CD8-positive, alpha-beta memory T cell (primary cell): ENCODE measurements at places on chromosomes 7 and 10.

GRCh38 chr10:61961278-61961677 lies 59.8 kb downstream of the ARID5B start:
- peak; percentile 7 for DNase-seq
- no peak overlapping the region for H3K27ac ChIP-seq
- no peak overlapping the region for H3K4me3 ChIP-seq
- peaks cover 17% of the 10 kb centered on the region for H3K4me1 ChIP-seq
- no peaks in the 10 kb centered on the region for H3K27me3 ChIP-seq
- no peaks in the 10 kb centered on the region for H3K36me3 ChIP-seq

DNA sequence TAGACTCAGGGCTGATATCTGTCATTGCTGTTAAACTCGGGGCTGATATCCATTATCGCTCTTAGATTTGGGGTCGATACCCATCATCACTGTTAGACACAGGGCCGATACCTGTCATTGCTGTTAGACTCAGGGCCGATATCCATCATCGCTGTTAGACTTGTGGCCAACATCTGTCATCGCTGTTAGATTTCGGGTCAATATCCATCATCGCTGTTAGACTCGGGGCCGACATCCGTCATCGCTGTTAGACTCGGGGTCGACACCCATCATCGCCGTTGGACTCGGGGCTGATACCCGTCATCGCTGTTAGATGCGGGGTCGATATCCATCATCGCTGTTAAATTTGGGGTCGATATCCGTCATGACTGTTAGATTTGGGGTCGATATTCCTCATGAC lies 54.8 kb downstream of the BEND7 start:
- no peak overlapping the region for H3K4me3 ChIP-seq
- no peaks in the 10 kb centered on the region for H3K4me1 ChIP-seq
- no peak for DNase-seq
- no peaks in the 10 kb centered on the region for H3K36me3 ChIP-seq
- H3K27me3 ChIP-seq = no peaks in the 10 kb centered on the region
- H3K27ac ChIP-seq = no peak overlapping the region

DNA sequence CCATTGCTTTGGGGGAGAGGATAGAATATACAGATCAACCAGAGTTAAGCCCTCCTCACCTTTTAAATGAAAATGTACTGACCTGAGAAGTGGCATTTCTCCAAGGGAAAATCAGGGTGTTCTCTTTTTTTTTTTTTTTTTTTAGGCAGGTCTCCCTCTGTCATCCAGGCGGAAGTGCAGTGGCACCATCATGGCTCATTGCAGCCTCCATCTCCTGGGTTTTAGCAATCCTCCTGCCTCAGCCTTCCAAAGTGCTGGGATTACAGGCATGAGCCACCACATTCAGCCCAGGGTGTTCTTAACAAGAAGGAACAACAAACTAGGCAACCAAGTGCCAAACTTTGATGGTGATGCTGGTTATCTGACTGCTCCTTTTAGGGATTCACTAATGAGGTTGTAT lies 111.0 kb downstream of the SVOPL start:
- H3K4me1 ChIP-seq = no peaks in the 10 kb centered on the region
- no peaks in the 10 kb centered on the region for H3K27me3 ChIP-seq
- no peak for DNase-seq
- no peak overlapping the region for H3K27ac ChIP-seq
- H3K4me3 ChIP-seq = no peak overlapping the region

GRCh38 chr7:25795824-25796235 lies 356.2 kb upstream of the NFE2L3 start:
- H3K4me3 ChIP-seq = no peak overlapping the region
- no peaks in the 10 kb centered on the region for H3K27me3 ChIP-seq
- H3K27ac ChIP-seq = no peak overlapping the region
- DNase-seq = no peak
- H3K36me3 ChIP-seq = no peaks in the 10 kb centered on the region

DNA sequence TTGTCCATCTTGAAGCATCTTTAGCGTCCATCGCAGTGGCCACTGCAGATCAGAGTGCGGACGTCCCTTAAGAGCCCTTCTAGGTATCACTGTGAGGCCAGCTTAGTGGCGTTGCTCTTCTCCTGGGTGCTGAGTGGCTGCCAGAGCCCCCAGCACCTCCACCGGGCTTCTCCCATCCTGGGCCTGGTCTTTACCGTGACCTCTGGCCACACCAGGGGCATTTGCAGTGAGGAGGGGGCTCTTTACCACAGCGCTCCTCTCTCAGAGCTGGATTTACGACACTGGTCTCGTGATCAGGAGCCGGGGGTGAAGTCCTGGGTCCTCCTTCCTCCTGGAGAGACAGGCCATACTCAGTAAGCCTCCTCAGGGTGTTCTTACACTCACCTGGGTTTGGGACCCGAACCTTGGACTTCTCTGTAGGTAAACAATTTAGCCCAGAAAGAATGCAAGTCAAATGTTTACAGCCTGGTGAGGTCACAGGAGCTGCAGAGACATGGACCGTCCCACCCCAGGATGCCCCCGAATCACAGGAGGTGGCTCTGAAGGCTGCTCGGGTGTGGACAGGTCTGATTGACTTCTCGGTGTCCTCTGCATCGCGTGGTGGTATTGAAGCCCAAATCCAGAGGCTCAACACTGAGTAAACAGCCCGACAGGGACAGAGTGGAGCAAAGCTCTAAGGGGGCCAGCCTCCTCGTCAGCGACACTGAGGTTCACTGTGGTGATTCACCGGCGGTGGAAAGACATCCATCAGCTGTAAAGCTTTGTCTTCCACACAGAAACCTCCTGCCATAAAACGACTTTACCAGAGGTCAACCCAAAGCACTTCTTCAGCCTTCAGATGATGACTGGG lies 33.0 kb downstream of the JAKMIP3 start:
- DNase-seq = no peak
- no peak overlapping the region for H3K27ac ChIP-seq
- no peaks in the 10 kb centered on the region for H3K4me1 ChIP-seq
- peaks cover 4% of the 10 kb centered on the region for H3K27me3 ChIP-seq
- H3K36me3 ChIP-seq = no peaks in the 10 kb centered on the region

DNA sequence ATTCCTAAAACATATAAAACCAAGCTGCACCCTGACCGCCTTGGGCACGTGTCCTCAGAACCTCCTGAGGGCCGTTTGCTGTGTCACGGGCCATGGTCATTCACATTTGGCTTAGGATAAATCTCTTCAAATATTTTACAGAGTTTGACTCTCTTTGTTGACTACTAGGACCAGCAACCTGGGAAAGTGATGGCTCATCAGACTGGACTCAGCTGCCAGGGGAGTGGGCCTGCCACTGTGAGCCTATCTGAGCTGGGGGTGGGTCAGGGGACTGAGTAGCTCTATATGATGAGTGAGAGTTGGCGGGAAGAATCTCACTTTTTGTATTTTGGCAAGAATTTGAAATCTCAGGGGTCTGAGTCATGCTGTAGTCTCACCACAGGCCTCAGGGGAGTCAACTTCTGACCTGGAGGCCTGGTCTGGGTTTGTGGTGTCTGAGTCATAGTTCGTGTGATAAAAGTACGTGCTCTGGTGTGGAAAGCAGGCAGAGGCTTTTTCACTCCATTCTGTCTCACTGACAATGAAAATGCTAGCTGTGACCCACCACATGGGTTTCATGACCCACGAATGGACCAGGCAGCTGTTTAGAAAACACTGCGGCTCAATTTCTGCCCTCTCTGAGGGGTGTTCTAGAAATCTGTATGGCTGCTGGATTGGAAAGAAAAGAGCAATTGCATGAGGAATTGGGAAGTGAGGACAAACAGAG lies 4.2 kb upstream of the UPP1 start:
- peak; percentile 45 for DNase-seq
- H3K4me1 ChIP-seq = peaks cover 58% of the 10 kb centered on the region

DNA sequence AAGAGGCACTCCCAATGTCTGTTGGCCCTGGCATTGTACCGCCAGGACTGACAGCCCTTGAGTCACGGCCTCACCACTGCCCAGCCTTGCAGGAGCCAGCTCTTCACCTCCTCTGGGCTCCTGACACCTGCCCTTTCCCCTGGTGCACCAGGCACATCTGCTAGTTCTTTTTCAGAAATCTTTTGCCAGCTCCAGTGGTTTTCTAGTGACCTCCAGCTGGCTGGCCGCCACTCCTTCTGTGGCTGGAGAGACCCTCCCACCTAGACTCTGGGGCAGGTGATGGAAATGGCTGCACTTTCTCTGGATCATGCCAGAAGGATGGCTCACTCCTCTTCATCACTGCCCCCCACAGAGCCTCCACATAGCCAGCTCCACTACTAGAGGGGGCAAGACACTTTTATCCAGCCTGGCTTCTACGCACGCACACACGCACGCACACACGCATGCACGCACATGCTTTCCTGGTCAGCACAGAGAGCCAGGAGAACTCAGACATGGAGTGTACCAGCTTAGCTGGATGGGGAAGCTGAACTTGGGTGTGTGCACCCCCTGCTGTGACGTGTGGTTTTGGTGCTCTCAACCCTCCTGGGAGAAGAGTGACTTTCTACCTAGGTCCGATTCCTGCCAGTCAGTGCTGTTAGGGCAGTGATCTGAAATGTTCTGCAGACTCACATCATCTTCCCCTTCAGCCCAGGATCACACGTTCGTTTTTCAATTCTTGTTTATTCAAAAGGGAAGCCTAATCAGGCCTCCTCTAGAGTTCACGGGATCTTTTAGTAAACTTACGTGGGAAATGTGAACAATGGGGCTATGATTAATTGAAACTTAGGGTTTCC lies 222.0 kb downstream of the PRPF18 start:
- H3K36me3 ChIP-seq = no peaks in the 10 kb centered on the region
- H3K27ac ChIP-seq = no peak overlapping the region
- no peak overlapping the region for H3K4me3 ChIP-seq

- H3K36me3 ChIP-seq = no peaks in the 10 kb centered on the region
- no peaks in the 10 kb centered on the region for H3K4me1 ChIP-seq
- DNase-seq = no peak
- no peak overlapping the region for H3K4me3 ChIP-seq
Measured at GRCh38 chr10:76522547-76522946, 1091.1 kb downstream of the LRMDA start.

DNA sequence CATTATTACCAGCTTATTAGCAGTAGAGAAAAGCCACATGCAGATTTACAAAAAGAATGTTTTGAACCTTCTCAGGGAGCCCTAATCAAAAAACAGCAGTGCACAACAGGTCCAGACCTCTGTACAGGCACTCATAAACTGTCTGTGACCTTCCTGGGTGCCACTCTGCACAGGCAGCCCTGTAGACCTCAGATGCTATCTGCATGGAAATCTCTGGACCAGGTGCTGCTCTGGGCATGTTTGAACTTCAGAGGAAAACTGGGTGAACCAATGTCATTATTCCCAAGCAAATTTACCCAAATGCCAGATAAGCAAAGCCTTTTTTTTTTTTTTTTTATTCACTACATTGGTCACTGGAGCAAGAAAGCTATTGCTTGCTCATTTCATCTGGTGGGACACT lies 104.2 kb downstream of the NPY start:
- no peak for DNase-seq
- no peak overlapping the region for H3K27ac ChIP-seq
- H3K27me3 ChIP-seq = peaks cover 3% of the 10 kb centered on the region
- no peaks in the 10 kb centered on the region for H3K36me3 ChIP-seq
- H3K4me1 ChIP-seq = no peaks in the 10 kb centered on the region

GRCh38 chr7:117249696-117250095 lies 73.2 kb downstream of the WNT2 start:
- H3K4me1 ChIP-seq = no peaks in the 10 kb centered on the region
- H3K4me3 ChIP-seq = no peak overlapping the region
- H3K36me3 ChIP-seq = no peaks in the 10 kb centered on the region
- no peak overlapping the region for H3K27ac ChIP-seq
- no peaks in the 10 kb centered on the region for H3K27me3 ChIP-seq

GRCh38 chr7:96004578-96004977 lies 232.2 kb downstream of the DYNC1I1 start:
- no peak overlapping the region for H3K4me3 ChIP-seq
- no peaks in the 10 kb centered on the region for H3K27me3 ChIP-seq
- no peak for DNase-seq
- no peaks in the 10 kb centered on the region for H3K36me3 ChIP-seq
- H3K27ac ChIP-seq = no peak overlapping the region

- no peaks in the 10 kb centered on the region for H3K27me3 ChIP-seq
- H3K36me3 ChIP-seq = no peaks in the 10 kb centered on the region
- no peak overlapping the region for H3K27ac ChIP-seq
- H3K4me1 ChIP-seq = peaks cover 13% of the 10 kb centered on the region
- no peak for DNase-seq
- H3K4me3 ChIP-seq = no peak overlapping the region
Measured at GRCh38 chr7:77226357-77226839, 26.8 kb upstream of the FGL2 start.

DNA sequence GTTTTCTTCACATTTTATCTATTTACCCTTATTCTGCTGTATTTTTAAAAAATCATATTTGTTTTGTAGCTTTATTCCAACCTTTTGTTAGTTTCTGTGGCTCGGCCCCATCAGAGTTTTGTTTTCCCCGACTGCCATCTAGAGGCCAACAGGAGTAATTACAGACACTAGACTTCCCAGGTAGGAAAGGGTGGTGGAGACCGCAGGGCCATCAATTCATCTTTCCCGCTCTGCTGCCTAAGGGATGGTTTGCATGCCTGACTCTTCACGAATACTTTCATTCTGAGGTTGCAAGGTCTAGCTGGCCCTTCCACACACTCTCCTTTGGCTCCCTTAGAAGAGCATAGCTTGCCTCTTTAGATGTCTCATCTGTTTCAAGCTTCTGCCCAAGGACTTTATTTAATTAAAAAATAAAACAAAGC lies 38.3 kb downstream of the LYZL2 start:
- no peak overlapping the region for H3K4me3 ChIP-seq
- no peak overlapping the region for H3K27ac ChIP-seq
- no peaks in the 10 kb centered on the region for H3K36me3 ChIP-seq
- DNase-seq = peak; percentile 54
- H3K27me3 ChIP-seq = no peaks in the 10 kb centered on the region
- no peaks in the 10 kb centered on the region for H3K4me1 ChIP-seq

DNA sequence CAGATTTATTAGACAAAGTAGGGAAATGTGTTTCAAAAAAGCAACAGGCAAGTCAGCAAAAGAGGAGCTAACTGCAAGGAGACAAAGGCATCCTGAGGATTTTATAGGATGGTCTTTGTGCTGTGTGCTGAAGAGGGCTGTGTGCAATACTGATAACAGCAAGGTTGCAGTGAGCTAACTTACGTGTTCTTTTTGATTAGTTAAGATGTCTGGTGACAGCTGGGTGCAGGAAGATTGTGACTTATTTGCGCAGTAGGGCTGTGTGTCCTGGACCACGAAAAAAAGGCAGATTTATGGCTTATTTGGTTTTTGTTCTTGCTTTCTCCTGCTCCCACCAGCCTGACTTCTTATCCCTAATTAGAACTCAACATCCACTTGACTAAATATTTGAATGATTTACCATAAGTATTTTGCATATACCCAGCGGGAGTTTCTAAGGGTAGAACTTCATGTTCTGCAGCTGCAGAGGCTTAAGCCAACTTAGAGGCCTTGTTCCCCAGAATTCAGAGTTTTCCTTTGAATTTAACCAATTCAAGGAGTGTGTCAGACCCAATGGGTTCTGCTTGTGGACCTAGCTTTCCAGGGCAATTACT lies 119.0 kb downstream of the ANKRD26 start:
- DNase-seq = no peak
- no peaks in the 10 kb centered on the region for H3K27me3 ChIP-seq
- H3K4me1 ChIP-seq = no peaks in the 10 kb centered on the region

GRCh38 chr10:71319042-71319799 lies at the start of gene SLC29A3:
Gene SLC29A3 (plus strand): TSS chr10:71319259. CDS start chr10:71319310, 51 bp downstream.
- DNase-seq = peak; percentile 88
- H3K27me3 ChIP-seq = no peaks in the 10 kb centered on the region
- H3K27ac ChIP-seq = peak within 1 kb of the TSS; percentile 59
- H3K4me3 ChIP-seq = peak within 1 kb of the TSS; percentile 65
